Epithelial cell of esophagus (primary cell): ENCODE measurements at places on chromosomes 16 and 17.

GRCh38 chr16:3460585-3460984 is 17.1 kb downstream of the NAA60 start:
- DNase-seq, result no peak

- DNase-seq, result no peak
Measured at GRCh38 chr16:47978491-47979163, 177.2 kb downstream of the ABCC12 start.

GRCh38 chr16:24858219-24859041 is 12.7 kb downstream of the SLC5A11 start:
- peak; percentile 64 for DNase-seq

DNA sequence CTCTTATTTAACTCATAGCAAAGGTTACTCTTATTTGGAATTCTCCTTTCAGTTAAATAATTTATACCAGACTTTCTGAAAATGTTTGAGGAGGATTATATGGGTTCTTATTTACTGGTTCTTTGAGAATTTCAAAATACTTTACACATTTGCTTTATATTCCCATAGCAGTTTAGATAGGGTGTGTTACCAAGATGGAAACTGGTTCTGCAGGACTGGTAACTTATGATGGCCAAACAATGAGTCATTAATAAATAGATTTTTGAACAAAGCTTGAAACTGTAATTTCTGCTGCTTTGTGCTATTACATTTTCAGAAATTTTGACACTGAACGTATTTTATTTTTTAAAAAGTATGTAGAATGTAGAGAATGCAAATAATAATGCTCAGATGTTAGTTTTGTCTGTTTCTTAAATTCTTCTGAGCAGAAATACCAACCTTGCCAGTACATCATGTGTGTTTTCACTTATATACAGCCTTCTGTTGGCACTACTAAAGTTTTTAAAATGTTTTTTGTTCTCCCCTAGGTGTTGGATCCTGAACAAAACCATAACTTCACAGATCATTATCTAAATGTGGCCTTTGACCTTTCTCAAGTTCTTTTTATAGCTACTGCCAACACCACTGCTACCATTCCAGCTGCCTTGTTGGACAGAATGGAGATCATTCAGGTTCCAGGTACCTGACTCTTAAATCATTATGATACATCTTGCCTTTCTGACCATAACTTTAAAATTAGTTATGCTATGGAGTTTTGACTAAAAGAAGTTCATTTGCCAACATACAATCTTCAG is 48.3 kb upstream of the ABCC11 start:
- DNase-seq, result peak; percentile 91

DNA sequence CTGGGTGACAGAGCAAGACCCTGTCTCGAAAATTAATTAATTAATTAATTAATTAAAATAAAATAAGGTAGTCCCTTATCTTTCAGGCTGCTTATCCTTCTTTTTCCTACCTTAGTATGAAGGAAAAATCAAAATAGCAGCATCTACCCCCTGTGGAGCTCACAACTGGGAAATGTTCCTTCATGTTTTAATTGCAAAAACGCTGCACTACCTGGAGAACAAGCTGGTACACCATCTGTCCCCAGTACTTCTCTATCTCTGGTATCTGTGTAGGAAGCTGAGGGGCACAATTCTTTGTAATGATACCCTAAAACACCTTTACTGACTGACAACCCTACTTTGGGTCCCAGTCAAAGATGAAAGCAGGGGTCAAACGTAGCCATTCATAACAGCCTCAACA is 55.1 kb upstream of the MNT start:
- DNase-seq, result no peak
